ENCODE measurements at places on chromosomes 5 and 9. TPM values are rescaled to one million over a fixed set of nuclear protein-coding genes. Genes with fewer than 3 reads are reported as not detected.
A peak's percentile ranks its signal among the peaks of the same experiment; 100 is the strongest.

- no peak for DNase-seq
Observed at GRCh38 chr5:65971643-65972042, 45.3 kb downstream of the ERBIN start.

GRCh38 chr5:72472666-72473422 is 34.4 kb downstream of the ZNF366 start:
- no peak for DNase-seq

DNA sequence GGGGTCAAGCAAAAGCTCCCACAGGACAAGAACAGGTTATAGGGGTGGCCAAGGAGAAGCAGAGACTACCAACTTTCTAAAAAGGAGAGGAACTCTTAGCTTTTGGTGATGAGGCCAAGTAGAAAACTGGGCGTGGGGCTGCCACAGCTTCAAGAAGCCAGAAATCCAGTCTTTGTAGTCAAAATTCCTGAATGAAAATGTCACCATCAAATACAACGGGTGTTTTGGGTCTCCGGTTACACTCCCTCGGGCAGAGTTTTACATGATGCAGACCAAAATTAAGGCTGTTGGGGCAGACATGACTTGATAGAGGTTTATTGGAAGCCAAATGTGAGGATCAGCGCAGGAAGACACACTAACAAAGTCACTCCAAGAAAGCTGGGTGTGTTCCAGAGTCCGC is 29.4 kb upstream of the N4BP3 start:
- DNase-seq = no peak

DNA sequence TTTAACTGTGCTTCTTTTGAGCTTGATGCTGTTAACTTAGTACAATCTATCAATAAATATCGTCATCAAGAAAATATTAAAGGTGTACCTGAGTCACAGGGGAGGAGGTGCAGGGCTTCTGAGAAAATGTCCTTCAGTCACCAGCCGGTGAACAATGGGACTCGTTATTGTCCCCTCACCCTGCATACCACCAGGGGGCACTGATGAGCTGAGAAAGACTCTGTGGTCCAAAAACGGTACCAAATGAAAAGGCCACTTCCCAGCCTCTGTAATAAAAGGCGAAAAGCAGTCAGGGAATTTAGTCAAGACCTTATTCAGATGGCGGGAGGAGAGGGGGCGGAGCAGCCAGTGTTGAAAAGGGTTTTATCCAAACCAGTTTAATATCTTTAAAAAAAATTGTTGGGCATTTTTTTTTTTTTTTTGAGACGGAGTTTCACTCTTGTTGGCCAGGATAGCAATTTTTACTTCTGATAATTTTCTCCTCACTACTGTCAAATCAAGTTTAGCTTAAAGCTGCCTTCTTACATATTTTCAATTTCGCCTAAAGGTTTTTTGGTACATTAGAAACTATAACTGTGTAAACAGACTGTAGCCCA is 271.9 kb upstream of the ADAMTS16 start:
- peak; percentile 48 for DNase-seq

- peak; percentile 98 for DNase-seq
Observed at GRCh38 chr5:134225780-134226440, at the start of gene PPP2CA. PPP2CA (minus strand) TSS chr5:134226073; CDS start chr5:134225861, 212 bp downstream.

- DNase-seq = peak; percentile 14
Observed at GRCh38 chr9:104748359-104749031, 1.0 kb downstream of the NIPSNAP3A start.

The EPB41L4B gene
- 9.2 TPM for polyA plus RNA-seq

DNA sequence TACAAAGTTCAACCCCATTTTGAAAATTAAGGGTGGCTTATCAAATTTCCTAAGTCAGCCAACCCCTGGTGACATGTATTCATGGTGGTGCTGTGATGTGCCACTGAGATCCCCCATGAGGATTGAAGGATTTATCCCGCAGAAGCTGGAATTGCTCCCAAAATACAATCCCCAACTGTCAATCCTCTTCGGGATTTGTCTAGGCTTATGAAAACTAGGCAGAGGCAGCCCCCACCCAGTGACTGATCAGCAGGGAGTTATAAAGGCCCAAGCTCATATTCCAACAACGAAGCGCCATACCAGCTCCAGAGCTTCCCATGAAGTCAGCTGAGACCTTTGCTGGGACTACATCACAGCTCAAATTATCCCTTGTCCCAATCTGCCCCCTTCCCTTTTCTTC is 316.0 kb downstream of the ENC1 start:
- no peak for DNase-seq

GRCh38 chr9:32811246-32811645 is 27.9 kb downstream of the TMEM215 start:
- no peak for DNase-seq

DNA sequence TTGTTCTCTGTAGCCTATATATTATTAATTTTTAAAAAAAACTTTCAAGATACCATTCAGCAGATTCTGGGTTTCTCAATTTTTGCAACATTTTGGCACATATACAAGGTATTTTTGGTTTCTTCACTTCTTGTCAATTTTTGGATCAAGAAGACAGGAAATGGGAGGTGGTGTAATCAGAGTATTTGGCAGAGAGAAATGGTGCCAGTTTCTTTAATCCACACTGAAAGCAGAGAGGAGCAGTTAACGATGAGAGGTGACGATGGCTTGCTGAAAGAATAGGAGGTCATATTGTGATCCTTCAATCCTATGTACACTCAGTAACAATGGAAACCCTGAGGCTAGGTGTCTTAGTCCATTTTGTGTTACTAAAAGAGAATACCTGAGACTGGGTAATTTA is 16.4 kb downstream of the NNT start:
- no peak for DNase-seq

DNA sequence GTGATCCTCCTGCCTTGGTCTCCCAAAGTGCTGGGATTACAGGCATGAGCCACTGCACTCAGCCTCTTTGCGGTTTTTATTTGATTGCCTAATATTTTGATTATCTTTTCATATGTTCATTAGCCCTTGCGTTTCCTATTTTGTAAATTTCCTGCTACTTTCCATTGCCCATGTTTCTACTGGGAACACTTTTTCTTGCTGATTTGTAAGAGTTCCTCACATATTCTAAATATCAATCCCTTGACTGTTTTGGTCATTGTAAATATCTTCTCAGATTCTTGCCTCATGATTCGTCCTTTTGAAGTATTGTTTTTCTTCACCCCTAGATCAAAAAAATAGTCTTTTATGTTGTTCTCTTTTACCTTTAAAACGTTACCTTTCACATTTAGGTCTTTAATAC is 37.9 kb upstream of the TTC1 start:
- DNase-seq = no peak

The SH3GL2 gene
- polyA plus RNA-seq = 0.29 TPM

The SLC2A6 gene
- polyA plus RNA-seq = 6.7 TPM

DNA sequence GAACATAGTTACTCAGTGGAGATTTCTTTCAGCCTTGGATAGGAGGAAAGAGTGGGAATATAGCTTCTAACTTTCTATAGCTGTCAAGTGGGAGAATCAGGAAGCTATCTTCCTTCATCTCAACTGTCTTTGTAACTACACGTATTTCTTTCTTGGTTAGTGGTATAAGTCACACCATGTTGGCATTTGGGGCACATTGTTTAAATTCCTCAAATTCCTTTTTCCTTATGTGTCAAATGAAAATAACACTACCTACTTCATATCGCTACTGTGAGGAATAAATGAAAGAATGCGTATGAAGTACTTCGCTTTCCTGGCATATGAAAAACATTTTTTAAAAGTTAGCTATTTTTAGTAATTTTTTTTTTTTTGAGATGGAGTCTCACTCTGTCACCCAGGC is 1082.5 kb upstream of the WWC1 start:
- no peak for DNase-seq

The CCDC171 gene
- 3.2 TPM for polyA plus RNA-seq

DNA sequence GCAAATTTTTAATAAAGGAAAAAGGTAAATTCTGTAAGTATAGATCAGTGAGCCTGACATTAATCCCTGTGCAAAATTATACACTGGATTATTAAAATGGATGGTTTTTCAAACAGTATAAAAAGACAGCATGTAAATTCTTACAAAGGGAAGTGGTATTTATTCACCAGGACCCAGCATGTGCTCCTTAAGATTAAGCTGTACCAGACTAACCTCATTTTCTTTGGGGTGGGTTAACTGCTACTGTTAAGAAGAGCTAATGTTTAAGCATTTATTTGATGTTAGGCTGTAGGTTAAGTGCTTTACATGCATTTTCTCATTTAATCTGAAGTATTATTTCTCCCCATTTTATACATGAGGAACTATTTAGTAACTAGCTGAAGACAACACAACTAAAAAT is 60.3 kb upstream of the RFX3 start:
- DNase-seq = no peak

- DNase-seq = no peak
Observed at GRCh38 chr9:19720377-19720776, 68.5 kb downstream of the SLC24A2 start.

The CHMP5 gene
- polyA plus RNA-seq = 35.6 TPM

- DNase-seq = no peak
Observed at GRCh38 chr9:114116126-114116747, 17.1 kb upstream of the KIF12 start.

GRCh38 chr9:91302831-91303230 is 58.9 kb downstream of the AUH start:
- no peak for DNase-seq

GRCh38 chr5:126927429-126927828 is 102.9 kb downstream of the MARCHF3 start:
- DNase-seq = no peak

The TMEM161B gene
- polyA plus RNA-seq = 15.7 TPM

DNA sequence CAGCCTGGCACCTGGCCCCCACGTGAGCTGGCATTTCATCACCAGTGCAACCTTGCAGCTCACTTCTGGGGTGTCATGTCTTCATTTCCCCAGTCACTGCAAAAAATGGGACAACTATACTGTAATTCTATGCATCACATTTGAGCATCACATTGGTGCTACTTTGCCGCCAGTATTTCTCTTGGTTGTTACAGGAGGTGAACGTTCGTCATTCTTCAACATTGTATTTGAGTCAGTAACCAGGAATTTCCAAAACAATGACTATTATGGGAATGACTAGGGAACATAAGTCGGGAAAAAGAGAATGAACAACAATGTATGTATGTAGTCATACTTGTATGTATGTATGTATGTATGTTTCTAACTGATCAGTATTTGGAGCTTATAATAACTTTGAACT is 1278.0 kb downstream of the EFNA5 start:
- no peak for DNase-seq

DNA sequence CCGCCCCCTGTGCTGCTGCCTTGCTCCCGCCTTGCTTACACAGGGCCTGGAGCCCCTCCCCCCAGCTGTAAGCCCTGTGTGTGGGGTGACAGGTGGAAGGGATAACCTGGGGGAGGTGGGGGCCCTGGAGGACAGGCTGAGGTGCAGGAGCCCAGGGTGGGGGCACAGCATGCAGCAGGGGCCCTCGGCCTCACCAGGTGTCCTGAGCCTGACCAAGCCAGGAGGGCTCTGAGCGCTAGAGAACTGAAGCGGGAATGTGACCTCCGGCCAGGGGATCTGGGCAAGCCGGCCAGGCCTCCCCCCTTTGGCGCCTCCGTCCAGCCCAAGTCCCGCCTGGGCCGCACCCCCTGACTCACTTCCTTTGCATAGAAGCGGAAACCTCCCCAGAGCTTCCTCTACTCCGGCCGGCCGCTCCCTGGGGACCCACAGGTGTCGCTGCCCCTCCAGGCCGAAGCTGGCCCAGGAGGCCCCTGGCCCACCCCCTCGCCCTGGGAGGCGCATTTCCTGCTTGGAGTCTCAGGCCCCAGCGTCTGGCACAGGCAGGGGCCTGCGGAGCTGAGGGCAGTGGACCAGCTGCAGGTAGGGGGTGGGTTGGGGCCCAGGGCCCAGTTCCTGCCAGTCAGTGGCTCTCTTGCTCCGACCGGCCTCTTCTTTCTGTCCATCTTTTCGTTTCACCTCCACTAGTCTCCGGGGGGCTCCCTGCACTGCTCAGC is at the start of gene TOR4A:
Gene TOR4A, plus strand, starts transcription at position 398 of the 713 bp plus-strand sequence. CDS start 964 bp downstream, outside the sequence.
- DNase-seq = peak; percentile 75

- no peak for DNase-seq
Observed at GRCh38 chr5:172634106-172634899, 6.8 kb upstream of the NEURL1B start.

- no peak for DNase-seq
Observed at GRCh38 chr9:80707120-80707519, 982.2 kb downstream of the TLE1 start.

DNA sequence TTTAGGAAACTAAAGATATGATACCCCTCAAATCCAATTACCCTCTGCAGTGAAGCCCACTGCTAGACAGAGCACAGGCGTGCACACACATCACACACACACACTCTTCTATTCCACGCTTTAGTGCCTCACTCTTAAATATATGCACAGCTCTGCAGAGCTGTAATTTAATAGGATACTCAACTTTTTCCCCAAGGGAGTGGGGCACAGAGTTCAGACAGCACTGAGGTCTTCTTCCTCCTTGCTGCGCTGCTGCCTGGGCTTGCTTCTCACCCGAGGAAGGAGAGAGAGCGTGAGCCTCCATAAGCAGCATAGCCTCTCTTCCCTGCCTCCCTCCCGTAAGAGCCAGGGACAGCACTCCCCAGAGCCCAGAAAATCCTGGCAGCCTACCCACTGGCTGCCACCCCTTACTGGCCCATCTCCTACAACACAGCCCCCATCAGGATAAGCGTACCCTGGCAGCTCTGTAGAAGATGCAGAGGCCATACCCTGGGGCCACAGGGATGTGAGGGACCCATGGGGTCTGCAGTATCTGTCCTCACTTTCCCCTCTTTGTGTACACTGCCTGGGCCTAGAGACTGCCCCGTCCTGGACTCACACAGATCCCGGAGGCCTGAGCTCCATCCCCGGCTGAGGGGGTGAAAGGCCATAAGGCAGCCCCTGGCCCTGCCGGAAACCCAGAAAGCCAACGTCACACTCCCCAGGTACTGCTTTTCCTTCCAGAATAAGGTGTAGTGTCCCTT is 102.1 kb downstream of the C5orf15 start:
- DNase-seq = no peak

DNA sequence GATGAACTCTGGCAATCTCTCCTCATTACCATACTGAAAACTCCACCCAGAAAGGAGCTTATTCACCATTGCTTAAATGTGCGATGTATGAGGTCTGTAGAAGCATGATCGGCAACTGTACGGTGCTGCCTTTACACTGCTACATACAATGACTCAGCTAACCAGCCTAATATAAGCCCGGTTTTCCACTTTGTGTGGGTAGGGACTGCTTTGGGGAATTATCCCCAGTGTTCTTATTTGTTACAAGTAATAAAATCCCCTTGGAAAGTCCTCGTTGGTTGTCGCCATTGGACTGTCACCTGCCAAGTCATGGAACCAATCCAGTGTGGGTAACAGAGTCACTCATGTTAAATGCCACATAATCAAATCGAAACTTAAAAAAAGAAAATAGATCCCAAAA is 23.5 kb upstream of the TENT2 start:
- DNase-seq = no peak

The ZNF189 gene
- polyA plus RNA-seq = 24.8 TPM

The HK3 gene
- polyA plus RNA-seq = 53.6 TPM

DNA sequence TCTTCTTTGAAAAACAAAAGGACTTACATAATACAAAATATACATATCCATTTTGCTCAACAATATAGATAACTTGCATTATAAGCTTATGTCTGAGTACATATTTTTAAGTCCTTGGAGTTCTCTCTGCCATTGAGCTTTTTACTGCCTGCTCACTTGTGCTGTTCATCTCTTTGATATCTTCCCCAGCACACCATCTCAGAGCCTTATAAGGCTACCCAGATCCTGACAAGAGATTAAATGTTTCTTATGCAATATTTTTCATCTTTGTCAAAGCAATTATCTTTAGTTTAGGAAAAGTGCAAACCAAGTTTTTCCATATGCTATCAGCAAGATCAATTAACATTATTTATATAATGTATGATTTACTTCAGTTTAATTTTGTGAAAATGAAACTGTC is 60.7 kb upstream of the ITGA1 start:
- DNase-seq = no peak
